ENCODE measurements at places on chromosomes 4 and X.

GRCh38 chrX:118062048-118062789 is 54.4 kb downstream of the KLHL13 start:
- no peak for DNase-seq

GRCh38 chr4:55884093-55884850 is 30.8 kb downstream of the EXOC1 start:
- DNase-seq, result no peak

- DNase-seq, result no peak
Observed at GRCh38 chr4:106676173-106676921, 307.8 kb upstream of the GIMD1 start.

DNA sequence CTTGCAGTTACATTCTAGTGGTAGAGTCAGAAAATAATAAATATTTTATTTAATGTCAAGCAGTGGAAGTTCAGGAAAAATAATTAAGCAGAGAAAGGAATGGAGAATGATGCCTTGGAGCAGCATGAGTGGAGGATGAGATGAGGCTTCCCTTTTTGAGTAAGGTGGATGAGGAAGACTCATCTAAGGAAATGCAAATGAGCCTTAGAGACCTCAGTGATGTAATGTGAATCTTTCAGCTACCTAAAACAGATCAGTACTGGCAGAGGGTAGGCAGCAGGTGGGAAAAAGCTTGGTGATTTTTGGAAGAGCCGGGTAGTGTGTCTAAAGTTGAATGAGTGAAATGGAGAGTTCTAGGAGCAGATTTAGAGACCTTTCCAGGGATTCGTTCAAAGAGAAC is 118.2 kb downstream of the GRID2 start:
- DNase-seq, result no peak

DNA sequence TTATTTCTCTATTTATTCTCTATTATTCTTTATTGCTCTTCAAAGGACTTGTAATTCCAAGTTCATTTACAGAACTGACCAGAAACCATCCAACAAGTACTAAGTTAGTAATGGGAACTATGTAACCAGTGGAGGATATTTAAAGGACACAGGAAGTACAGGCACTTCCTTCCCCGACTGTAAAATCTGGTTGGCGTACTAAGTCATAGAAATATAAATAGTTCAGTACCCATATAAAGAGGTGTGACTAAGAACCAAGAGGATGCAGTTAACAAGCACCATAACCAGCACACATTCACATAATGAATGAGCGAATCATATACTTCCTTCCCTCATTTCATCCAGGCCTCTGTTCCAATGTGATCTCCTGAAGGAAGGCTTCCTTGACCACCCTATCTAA is 3.6 kb upstream of the EIF4E start:
- no peak for DNase-seq

GRCh38 chr4:154307451-154307850 is 184.1 kb downstream of the DCHS2 start:
- no peak for DNase-seq

DNA sequence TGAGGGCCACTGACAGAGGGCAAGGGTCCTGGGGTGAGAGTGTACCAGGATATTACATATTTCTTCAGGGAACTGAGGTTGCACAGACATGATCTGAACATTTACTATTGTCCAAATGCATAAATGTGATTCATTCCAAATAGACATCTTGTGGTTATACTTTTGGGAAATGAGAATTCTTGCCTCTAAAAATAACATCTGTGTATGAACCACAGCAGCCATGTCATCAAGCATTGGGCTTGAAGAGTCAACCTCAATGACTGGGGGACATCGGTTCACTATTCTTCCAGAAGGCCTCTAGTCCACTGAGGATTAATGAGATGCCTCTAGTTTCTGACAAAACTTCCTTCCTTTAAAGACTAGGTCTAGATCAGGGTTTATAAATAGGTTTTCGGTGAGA is 193.1 kb upstream of the GPC4 start:
- DNase-seq, result no peak

- no peak for DNase-seq
Observed at GRCh38 chr4:111997785-111998184, 147.5 kb upstream of the FAM241A start.

DNA sequence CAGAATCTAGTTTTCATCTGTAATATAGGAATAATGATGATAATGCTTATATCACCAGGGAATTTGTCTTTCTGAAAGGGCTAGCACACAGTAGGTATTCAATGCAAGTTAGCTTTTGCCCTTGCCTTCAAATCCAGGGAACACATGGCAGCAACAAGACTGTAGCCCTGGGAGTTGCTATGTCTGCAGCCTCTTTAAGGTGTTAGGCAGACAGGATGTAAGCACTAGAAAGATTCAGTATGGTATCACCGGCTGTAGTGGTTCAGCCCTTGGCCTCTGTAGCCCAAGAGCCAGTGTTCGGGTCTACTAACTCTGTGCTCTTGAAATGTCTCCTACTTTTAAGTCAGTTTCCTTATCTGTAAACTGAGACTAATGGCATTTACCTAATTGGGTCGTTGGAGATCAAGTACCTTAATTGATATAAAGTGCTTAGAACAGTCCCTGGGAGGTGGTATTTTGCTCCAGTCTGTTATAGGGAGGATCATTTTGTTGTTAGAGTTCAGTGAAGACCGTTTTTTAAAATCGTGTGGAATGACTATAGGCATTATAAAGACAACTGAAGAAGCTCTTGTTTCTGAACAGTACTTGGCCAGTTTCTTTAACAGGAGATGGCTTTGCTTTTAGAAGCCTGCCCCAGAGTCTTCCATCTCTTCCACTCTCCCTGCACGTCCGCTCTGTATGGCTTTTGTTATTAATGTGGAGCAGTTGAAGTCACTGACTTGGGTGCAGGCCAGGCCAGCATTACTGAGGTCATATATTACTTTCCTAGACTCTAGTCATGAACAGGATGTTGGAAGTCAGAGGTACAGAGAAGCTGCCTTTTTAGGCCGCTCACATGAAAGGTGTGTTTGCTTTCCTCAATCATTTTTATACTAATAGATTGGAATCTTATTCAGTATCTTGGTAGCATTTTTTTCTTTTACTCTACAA is 44.8 kb downstream of the GAB1 start:
- no peak for DNase-seq

- DNase-seq, result no peak
Observed at GRCh38 chr4:20194123-20195013, 57.3 kb upstream of the SLIT2 start.

- DNase-seq, result no peak
Observed at GRCh38 chrX:110836451-110836850, 40.8 kb upstream of the CHRDL1 start.

DNA sequence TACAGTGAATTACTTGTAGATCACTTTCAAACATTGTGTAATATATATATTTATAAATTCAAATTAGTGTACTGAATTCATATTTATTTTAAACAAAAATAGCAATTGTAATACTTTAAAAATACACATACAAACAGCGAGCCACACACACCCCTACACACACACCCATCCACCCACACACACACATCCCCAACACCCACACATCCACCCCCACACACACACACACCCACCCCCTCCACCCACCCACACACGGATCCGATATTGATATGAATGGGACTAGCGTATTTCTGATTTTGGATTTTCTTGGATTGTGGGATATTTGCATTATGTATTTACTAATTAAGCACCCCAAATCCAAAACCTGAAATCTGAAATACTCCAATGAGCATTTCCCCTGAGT is 451.2 kb downstream of the PCDH7 start:
- DNase-seq, result no peak

DNA sequence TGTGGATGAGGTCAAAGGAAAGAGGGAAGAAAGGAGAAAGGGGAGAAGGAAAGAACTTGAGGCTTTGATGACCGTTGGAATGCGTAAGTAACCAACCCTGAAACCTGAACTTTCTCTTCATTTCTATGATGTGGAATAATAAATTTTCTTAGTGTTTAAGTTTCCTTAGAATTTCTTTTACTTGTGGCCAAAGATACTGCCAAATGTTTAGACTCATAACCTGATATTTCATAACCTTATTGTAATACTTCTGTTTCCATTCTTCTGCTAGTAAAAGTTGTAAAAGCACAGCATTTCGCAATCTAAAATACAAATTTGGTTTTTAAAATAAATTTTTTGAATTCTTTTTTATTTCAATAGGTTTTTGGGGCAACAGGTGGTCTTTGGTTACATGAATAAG is 258.5 kb upstream of the GIMD1 start:
- no peak for DNase-seq

- no peak for DNase-seq
Observed at GRCh38 chrX:101550362-101550750, at the start of gene ARMCX1. Gene ARMCX1 (plus strand): TSS chrX:101550547. CDS start chrX:101552931, 2,384 bp downstream.

GRCh38 chr4:149987330-149988086 is 90.7 kb upstream of the DCLK2 start:
- no peak for DNase-seq

GRCh38 chrX:112695494-112695893 is 15.8 kb upstream of the LHFPL1 start:
- no peak for DNase-seq

DNA sequence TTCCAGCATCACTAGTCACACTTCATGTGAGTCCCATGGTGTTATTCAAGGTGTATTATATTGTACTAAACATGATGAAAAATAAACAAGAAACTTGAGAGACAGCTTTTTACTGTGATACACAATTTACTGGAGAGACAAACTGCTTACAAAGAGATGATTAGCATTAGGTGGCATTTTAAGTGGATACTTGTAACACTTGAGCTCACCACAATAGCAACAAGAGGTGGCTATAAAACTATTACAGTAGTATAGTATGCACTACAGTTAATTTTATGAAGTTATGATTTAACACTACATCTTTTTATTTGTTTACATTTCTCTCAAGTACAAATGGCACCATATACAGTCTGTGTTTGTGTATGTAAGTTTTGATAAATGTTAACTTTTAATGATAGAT is 246.6 kb downstream of the PARM1 start:
- DNase-seq, result no peak

- DNase-seq, result no peak
Observed at GRCh38 chrX:17554914-17555313, 179.9 kb downstream of the NHS start.

GRCh38 chrX:78527818-78528217 is 131.3 kb downstream of the RTL3 start:
- DNase-seq, result no peak

- DNase-seq, result no peak
Observed at GRCh38 chrX:981791-982626, 230.4 kb downstream of the CRLF2 start.

DNA sequence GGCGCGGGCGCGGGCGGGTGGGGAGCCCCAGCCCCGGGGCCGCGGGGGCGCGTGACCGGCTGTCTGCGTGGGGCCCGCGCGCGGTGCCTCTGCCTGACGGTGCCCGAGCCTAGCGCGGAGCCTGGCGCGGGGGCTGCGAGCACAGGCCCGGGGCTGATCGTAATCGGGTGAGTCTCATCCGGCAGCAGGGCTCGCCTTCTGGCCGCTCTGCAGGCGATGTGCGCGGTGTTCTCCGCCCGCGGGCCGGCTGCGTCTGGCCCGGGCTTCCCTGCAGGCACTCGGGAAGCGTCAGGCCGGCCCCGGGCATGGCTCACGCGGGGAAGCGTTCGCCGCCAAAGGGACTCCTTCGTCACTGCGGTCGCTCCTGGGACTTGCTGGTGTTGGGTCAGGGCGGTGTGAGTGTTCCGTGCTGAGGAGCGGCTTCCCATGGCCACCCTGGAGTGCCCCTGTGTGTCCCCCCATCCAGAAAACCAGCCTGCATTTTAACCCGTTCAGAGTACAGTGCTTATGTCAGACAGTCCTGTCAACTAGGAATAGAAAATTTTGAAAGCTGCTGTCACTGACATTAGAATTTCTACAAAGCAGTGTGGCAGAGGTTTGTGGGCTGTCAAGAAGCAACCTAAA is 40.6 kb downstream of the FAM149A start:
- no peak for DNase-seq

GRCh38 chr4:139816856-139817255 is 151.2 kb downstream of the MGST2 start:
- DNase-seq, result no peak

GRCh38 chr4:73664470-73664869 is 44.2 kb upstream of the RASSF6 start:
- no peak for DNase-seq

- DNase-seq, result no peak
Observed at GRCh38 chr4:182694551-182694950, 222.6 kb downstream of the DCTD start.

- DNase-seq, result no peak
Observed at GRCh38 chrX:153870288-153870690, 15.7 kb downstream of the L1CAM start.

GRCh38 chr4:145808021-145808650 is 128.2 kb downstream of the C4orf51 start:
- DNase-seq, result peak; percentile 30

GRCh38 chrX:76148753-76149152 is 24.1 kb upstream of the PBDC1 start:
- DNase-seq, result no peak

DNA sequence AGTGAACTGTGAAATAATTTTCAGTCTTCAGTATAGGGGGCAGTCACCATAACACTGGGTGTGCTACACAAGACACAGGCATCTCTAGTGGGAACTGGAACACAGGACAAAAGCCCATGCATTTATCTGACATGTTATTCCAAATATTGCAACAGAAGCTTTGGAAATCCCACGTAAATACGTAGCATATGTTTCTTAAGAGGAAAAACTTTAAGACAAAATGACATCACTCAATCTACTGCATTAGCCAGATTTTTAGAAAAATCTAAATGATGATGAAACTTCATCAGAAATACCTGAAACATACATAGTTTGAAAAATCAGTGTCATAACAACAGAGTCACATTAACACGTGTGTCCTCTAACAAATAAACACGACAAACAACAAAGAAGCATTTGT is 14.5 kb downstream of the SHISA3 start:
- DNase-seq, result no peak

DNA sequence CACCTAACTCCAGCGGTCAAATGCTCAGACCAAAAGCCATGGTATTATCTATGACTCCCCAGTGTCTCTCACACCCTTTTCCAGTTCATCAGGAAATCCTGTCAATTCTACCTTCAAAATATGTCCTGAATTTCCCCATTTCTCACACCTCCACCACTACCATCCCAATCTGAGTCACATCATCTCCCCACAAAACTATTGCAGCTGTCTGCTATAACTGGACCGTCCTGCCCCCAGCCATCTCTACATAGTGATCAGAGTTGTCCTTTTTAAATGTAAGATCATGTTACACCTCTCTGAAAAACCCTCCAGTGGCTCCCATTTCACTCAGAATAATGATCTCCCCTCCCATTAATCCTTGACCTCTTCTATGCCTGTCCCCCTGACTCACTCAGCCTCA is 6.8 kb upstream of the ODAPH start:
- no peak for DNase-seq

DNA sequence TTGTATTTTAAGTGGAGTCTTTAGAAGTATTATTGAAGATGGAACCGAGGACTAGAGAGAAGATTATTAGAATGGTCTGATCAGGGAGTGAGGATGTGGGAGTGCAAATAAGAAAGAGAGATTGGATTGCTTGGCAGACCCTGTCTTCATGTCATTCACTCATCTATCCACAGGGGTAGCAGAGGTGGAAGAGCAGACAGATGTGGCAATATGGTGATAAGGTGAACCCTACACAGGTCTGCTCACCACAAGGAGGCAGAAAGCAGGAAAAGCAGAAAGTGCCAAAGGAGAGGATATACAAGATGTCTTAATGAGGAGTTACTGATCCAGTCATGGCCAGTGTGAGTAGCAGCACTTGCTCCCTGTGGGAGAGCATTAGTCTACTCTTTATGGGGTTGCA is 129.4 kb downstream of the MAGEE2 start:
- no peak for DNase-seq

- no peak for DNase-seq
Observed at GRCh38 chr4:114208574-114209151, 229.2 kb upstream of the ARSJ start.

Measured in stimulated activated CD4-positive, alpha-beta T cell treated with anti-CD3 and anti-CD28 coated beads, Interleukin-1b, Interleukin-23, amount 100 ng/mL, for 24 hours (primary cell).